ENCODE measurements at places on chromosomes 3 and 15.

DNA sequence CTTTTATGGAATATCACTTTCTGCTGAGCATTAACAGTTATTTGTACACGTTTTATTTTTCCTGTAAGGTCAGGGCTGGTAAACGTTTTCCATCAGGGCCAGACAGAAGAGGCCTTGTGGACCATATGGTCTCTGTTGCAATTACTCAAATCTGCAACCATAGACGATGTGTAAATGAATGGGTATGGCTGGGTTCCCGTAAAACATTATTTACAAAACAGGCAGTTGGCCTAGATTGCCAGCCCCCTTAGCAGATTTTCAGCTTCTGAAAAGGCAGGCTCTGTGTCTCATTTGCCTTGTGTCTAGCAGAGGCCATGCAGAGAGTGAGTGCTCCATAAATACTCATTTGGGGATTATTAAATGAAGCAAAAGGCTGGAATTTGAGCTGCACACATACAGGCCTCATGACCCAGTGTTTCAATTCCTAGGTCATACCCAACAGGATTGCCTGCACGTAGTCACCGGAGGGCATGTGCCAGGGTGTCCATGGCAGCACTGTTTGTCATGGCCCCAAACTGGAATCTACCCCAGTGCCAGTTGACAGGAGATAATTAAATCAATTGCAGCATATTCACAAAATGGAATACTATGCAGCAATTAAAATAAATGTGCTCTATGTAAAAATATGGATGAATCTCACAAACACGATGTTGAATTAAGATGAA lies 51.3 kb downstream of the GPD1L start:
- no peak for DNase-seq

- no peak for DNase-seq
Observed at GRCh38 chr3:64140651-64141050, 84.6 kb downstream of the PRICKLE2 start.

DNA sequence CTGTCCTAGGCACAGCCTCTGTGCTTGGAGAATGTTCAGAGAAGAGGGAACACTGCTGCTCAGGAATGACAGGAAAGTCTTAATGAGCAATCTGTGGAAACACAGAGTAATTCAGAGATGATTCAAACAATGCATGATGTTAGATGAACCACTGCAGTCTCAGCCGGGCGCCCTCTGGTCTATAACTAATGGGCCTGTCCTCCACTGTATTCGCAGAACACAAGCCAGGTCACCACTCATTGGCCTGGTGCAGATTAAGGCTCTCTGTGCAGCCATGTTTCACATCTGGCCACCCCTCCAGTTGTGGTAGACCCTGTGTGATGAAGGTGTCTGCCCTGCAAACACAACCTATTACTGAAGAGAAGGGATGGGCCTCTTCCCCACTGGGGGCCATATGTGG lies 281.7 kb upstream of the ROPN1 start:
- no peak for DNase-seq

- no peak for DNase-seq
Observed at GRCh38 chr15:28873585-28874190, 12.1 kb upstream of the APBA2 start.

DNA sequence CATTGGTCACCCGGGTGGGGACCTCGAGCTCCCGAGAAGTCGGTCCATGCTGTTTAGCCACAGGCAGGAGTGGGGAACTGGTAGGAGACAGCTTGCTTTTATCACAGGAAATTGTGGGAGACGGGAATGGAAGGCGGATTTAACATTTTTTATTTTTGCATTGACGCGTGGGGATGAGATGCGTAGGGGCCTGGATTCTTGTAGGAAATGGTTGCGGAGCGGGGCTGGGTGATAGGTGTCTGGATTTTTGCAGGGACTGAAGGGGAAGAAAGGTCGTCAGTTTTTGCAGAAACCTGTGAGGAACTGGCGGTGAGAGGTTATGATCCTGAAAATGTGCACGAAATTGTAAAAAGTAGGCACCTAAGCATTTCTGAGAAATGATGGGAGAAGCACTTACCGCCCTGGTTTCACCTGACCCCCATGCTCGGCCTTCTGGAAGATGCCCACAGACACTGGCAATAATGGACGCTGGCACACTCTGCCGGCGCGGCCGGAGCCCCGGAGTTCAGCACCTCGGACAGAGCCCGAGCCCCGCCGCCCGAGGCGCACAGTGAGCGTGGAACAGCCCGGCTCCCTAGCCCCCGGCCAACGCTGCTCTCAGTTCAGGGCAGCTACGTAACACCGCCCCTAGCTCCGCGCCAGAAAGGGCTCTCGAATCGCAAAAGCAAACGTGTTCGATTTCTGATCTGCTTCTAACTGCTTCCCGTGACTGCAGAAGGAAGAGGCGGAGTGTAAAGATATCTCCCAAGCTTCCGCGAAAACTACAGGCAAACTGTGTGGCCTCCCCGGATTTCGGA lies 928 bp downstream of the ANKRD34C start:
- DNase-seq, result peak; percentile 30

- DNase-seq, result no peak
Observed at GRCh38 chr3:146052791-146053310, 108.1 kb downstream of the PLOD2 start.

DNA sequence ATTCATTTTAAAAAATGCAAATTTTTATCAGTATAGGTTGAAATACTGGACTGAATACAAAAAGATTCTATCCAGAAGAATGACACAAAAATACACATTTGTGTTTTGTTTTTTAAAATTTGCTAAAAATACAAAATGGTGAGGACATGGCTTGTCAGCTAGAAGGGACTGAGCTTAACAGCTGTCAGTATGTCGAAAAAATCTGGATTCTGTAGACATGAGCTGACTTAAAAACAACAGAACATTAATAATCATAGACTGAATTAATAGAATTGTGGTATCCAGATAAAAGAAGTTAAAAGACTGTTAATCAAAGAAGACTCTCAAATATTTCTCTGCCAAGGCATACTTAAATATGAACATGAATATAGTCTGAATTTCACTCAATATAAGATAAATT lies 244.9 kb upstream of the CBLB start:
- DNase-seq, result no peak

GRCh38 chr15:95761501-95762165 lies 568.9 kb upstream of the NR2F2 start:
- no peak for DNase-seq

DNA sequence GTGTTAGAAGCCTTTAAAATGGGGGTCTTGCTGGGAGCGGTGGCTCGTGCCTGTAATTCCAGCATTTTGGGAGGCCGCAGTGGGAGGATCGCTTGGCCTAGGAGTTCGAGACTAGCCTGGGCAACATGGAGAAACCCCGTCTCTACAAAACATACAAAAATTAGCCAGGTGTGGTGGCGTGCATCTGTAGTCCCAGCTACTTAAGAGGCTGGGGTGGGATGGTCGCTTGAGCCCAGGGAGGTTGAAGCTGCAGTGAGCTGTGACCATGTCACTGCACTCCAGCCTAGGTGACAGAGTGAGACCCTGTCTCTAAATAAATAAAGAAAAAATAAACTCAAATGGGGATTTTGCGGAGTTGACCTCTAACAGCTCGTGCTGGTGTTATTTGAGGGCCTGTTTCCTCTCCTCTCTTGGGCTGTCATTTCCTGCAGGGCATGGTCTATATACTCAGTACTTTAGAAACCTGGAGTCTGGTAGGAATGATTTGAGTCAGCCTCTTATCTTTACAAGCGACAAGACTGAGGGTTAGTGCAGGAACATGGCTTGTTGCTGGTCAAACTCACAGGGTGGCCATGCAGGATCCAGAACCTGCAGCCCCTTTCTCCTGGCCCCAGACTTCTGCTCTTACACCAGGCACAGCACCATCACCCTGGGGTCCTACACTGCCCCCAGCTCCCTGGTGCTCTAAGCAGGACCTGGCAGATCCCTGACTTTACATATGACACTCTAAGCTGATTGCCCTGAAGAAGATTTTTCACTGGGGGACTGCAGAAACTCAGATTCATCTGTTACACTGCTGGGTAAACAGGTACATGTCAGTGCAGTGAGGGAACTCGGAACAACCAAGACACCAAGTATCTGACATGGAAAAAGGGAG lies 15.1 kb downstream of the EHD4 start:
- no peak for DNase-seq

DNA sequence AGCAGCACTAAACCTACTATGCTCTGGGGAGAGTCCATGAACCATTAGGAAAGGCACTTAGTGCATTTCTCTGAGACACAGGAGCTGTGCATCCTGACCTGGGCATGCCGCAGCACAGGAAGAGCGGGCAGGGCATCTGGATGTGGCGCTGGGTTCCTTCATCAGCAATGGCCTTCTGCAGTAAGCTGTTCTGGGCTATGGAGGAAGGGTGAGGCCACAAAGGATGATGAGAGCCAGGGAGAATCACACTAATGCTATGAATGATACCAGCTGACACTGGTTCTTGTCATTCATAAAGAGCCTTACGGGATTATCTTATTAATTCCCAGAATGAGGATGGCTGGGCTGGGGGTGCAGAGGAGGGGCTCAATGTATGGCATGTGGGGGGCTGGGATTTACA lies 12.7 kb upstream of the SCN10A start:
- no peak for DNase-seq

- DNase-seq, result no peak
Observed at GRCh38 chr15:78073046-78073787, 4.3 kb downstream of the TBC1D2B start.

GRCh38 chr3:169699070-169699469 lies 35.6 kb upstream of the MECOM start:
- DNase-seq, result peak; percentile 3

GRCh38 chr3:13068269-13069010 lies 4.8 kb downstream of the IQSEC1 start:
- DNase-seq, result no peak

DNA sequence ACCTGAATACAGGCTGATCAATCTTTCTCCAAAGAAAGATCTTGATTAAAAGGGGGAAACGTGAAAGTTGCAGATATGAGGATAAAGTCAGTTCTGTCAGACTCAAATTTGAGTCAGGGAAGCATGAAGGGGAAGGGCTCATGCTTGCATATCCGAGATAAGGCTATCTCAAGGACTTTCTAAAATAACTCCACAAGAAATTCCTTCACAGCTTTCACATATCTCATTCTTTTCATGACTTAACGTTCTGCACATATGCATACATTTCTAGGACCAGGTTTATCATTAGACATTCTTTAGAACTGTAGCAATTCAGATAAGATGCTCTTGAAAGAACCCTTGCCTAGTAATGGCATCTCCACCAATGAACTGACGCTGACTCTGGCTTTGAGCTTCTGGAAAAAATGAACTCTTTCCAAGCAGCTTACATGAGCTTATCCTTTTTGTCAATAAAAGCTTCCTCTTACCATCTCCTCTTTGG lies 15.9 kb downstream of the SH3GL3 start:
- no peak for DNase-seq

GRCh38 chr3:62970648-62971047 lies 95.4 kb upstream of the CADPS start:
- DNase-seq, result no peak

DNA sequence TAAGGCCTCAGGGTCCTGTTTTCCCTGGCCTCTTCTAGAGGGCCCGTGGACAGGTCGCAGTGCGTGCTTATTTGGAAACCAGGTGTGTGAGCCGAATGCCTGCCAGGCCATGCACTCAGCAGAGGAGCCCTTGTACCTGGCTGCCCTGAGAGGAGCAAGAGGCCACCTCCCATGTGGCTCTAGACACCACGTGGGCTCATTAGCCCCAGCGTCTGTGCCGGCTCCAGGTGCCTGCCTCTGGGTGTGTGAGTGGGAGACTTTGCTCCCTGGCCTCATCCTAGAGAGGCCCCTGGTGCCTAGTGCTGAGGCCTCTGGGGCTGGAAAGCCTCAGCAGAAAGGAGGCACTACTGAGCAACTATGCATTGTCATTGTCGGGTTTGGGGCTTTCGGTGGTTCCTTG lies 50.4 kb downstream of the KLF13 start:
- DNase-seq, result no peak

DNA sequence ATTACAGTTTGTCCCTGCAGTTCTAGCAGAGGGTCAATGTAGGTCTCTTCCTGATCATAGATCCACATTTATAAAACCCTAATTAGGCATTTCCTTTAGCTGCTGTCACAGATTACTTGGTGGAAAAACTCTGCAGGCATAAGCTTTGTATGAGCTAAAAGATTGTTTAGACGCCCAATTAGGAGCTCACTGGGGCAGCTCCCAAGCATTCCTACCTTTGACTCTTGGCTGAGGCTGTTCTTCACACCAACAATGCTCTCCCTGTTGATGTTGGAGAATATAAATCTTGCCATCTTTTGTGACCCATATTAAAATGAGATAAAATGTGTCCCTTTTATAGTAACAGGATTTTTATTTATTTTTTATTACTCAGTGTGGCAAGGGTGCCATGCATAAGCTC lies 148.3 kb upstream of the TRIM42 start:
- DNase-seq, result no peak

- DNase-seq, result peak; percentile 92
Observed at GRCh38 chr3:122932251-122932967, 95.2 kb downstream of the SEMA5B start.

GRCh38 chr15:100123611-100124010 lies 218.2 kb downstream of the ADAMTS17 start:
- DNase-seq, result peak; percentile 84

DNA sequence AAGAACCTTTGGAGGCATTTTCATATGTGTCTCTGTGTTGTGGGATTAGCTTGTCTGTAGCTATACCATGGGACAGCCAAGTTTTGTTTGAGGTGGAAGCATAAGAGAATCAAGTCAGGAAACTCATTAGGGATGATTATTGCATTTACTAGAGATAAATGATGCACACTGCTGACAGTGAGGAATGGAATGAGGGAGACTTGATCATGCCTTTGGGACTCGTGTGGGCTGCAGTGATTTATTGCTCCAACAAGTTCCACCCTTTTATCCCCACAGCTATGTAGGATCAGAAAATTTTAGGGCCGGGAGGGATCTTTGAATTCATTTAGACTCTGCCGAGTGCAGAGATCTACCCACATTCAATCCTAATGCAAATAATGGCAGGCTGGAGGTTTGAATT lies 16.3 kb downstream of the ZNF385D start:
- DNase-seq, result no peak

DNA sequence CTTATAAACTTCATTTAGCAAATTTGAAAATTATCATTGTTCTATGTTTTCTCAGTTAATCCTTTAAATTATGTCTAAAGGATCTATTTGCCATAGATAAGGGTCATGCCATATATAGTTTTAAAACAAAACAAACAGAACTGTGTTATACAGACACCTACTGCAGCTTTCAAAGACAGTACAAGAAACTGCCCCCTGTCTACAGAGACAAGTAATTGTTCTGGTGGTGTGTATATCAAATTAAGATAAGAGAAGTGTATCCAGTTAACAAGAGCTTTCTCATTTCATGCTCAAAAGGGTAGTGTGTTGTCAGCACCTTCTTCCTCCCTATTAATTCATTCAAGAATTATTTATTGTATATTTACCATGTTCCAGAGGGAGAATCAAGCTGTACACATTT lies 201.2 kb downstream of the FMN1 start:
- peak; percentile 14 for DNase-seq

- no peak for DNase-seq
Observed at GRCh38 chr3:186418671-186419145, 56.7 kb upstream of the DGKG start.

GRCh38 chr3:49582177-49582576 lies 27.9 kb downstream of the BSN start:
- no peak for DNase-seq

GRCh38 chr3:46913644-46914043 lies 36.1 kb downstream of the PTH1R start:
- DNase-seq, result peak; percentile 98

- DNase-seq, result no peak
Observed at GRCh38 chr3:44782891-44783290, 21.3 kb downstream of the KIF15 start.

- no peak for DNase-seq
Observed at GRCh38 chr3:77571971-77572715, 532.2 kb downstream of the ROBO2 start.

All from MCF 10A (cell line).